ENCODE measurements at places on chromosomes 6 and 20.

DNA sequence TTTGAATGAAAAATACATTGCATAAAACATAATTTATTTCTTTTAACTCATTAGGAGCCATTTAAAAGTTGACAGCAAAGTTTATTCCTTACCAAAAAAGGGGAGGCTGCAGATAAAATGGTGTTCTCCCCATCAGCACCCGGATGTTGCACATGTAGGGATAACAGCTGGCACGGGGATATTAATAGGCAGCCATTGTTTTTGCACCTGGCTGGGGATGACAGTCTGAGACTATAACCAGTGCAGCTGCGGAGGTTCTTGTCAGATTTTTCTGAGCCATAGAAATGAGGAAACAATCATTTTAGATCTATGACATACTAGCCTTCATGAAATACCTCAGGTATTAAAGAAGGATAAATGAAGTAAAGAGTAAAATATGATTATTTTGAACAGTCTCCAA is 20.1 kb upstream of the HECA start:
- H3K27me3 ChIP-seq, result no peaks in the 10 kb centered on the region
- no peak for DNase-seq
- H3K36me3 ChIP-seq, result no peaks in the 10 kb centered on the region
- H3K27ac ChIP-seq, result no peak overlapping the region

- no peaks in the 10 kb centered on the region for H3K27me3 ChIP-seq
- peak overlapping the region; percentile 92 for H3K27ac ChIP-seq
- peak overlapping the region; percentile 95 for H3K4me3 ChIP-seq
- no peaks in the 10 kb centered on the region for H3K36me3 ChIP-seq
- peaks cover 8% of the 10 kb centered on the region for H3K4me1 ChIP-seq
These were observed 723 bp downstream of the AKIRIN2 start for GRCh38 chr6:87701344-87701675.

DNA sequence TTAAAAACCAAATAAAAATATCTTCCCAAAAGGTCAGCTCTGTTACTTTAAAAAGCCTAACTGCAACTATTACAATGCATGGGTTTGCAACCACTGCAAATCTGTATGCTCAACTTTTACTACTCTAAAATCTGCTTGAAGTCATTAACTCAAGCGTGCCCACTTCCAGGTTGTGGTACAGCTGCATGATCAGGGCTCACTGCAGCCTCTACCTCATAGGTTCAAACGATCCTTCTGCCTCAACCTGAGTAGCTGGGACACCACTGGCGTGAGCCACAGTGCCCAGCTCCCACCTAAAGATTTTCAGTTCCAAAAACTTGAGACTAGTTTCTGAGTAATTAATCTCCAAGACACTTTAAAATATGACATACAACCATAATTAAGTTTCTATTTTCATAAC is 8.2 kb downstream of the DIDO1 start:
- H3K4me1 ChIP-seq, result peaks cover 17% of the 10 kb centered on the region
- no peaks in the 10 kb centered on the region for H3K27me3 ChIP-seq
- H3K36me3 ChIP-seq, result no peaks in the 10 kb centered on the region
- H3K27ac ChIP-seq, result no peak overlapping the region
- DNase-seq, result no peak

DNA sequence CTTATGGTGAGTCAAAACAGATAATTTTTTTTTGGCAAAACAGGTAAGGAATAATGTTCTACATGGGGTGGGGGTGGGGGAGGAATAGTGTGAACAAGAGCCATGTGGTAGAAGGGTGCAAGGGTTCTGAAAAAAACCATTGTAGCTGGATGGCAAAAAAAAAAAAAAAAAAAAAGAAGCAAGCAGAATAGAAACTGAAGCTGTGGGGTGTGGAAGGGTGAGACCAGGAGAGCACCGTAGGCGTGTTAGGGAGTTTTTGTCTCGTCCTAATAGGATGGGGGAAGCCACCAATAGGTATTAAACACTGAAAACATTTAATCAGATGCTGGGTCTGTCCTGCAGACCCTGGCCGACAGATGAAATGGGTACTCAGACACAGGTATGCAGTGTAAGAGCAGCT is 110.1 kb downstream of the ADTRP start:
- no peak overlapping the region for H3K4me3 ChIP-seq
- no peaks in the 10 kb centered on the region for H3K36me3 ChIP-seq
- no peak overlapping the region for H3K27ac ChIP-seq
- no peaks in the 10 kb centered on the region for H3K27me3 ChIP-seq
- no peaks in the 10 kb centered on the region for H3K4me1 ChIP-seq

DNA sequence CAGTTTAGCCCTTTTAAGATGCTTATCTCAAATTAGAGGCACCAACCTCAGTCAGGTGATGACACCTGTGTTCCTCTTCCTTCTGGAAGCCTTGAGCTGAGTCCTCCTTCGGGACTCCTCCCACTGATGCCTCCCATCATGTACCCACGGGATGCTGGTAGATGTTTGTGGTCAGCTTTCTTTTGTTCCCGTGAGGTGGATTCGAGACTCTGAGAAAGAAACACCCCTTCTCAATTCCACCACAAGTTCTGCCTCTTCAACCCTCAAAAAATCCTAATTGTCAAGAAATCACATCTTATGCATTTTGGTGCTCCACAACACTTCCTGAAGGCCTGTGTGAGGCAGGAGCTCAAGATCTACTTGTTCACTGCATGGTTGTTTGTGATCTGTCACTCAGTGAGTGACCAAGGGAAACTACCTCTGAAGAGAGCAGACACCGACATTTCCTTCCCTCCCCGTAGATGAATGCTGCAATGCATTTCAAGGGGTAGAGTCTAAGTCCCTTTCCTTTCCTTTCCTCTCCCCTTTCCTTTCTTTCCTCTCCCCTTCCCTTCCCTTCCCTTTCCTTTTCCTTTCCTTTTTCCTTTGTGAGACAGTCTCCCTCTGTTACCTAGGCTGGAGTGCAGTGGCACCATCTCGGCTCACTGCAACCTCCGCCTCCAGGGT is 50.5 kb downstream of the PCNA start:
- no peaks in the 10 kb centered on the region for H3K36me3 ChIP-seq
- H3K4me1 ChIP-seq, result peaks cover 3% of the 10 kb centered on the region
- no peak overlapping the region for H3K4me3 ChIP-seq

DNA sequence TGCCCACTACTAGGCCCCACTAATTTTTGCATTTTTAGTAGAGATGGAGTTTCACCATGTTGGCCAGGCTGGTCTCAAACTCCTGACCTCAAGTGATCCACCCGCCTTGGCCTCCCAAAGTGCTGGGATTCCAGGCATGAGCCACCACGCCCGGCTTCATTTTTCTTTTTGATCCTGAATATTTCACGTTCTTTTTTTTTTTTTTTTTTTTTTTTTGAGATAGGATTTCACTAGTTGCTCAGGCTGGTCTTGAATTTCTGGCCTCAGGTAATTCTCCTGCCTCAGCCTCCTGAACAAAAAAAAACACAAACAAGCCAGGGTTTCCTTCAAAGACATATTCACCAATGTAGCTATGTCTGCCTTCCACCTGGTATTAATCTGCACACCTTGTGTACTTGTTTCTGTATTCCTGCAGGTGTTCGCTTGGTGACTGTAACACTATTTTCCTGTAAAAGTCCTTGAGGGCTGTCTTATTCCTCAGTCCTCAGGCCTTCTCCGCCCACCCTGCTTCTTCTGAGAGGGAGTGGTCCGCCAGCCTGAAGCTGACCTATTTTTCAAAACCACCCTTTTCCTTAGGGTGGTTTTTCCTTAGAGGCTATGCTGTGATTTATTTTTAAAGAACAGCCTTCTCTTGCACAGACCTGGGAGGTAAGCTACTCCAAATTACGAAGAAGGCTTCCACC is 36.1 kb upstream of the PNRC1 start:
- no peak overlapping the region for H3K27ac ChIP-seq
- no peaks in the 10 kb centered on the region for H3K36me3 ChIP-seq
- H3K4me3 ChIP-seq, result no peak overlapping the region
- DNase-seq, result no peak

- no peak overlapping the region for H3K27ac ChIP-seq
- peaks cover 14% of the 10 kb centered on the region for H3K4me1 ChIP-seq
- no peaks in the 10 kb centered on the region for H3K36me3 ChIP-seq
These were observed 1.1 kb upstream of the TMEM74B start for GRCh38 chr20:1185790-1186334.

GRCh38 chr6:70889270-70889669 is 67.6 kb downstream of the B3GAT2 start:
- no peak overlapping the region for H3K27ac ChIP-seq
- no peaks in the 10 kb centered on the region for H3K36me3 ChIP-seq
- DNase-seq, result no peak
- H3K4me1 ChIP-seq, result peaks cover 5% of the 10 kb centered on the region
- no peaks in the 10 kb centered on the region for H3K27me3 ChIP-seq

DNA sequence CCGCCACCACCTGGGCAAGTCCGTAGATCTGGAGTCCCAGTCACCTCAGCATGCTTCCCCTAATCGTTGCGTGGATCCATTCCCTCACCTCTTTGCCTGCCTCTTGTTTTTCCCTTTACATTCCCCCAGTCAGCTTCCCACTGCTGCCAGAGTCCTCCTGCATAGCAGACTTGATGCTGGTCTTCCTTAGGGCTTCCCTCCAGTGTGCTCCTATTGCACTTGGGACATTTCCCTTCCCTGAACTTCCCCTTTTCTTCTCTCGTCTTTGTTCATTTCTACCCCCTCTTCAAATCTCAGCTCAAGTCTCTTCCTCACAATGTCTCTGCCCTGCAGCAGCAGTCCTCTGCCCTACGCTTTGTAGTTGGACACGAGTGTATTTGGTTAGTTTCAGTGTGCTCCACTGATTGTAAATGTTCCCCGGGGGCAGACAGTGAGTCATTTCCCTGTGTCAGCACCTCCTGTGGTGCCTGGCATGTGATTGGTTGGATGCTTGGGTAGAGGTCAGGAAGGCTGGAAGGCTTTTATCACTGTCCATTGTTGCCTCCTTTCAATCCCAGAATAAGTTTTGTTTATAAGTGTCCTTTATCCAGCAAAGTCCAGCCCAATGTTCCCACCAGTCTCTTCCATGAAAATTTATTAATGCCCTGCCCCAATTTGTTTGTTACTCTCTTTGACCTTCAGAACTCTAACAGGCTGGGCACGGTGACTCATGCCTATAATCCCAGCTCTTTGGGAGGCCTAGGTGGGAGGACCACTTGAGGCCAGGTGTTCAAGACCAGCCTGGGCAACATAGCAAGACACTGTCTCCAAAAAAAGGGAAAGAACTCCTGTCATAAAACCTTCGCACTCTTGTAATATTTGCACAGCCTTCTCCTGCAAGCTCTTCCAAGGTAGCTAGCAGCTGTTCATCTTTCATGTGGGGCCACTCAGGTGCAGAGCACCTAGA is 38.3 kb downstream of the FAM120B start:
- no peak overlapping the region for H3K4me3 ChIP-seq
- no peaks in the 10 kb centered on the region for H3K36me3 ChIP-seq
- no peaks in the 10 kb centered on the region for H3K4me1 ChIP-seq

DNA sequence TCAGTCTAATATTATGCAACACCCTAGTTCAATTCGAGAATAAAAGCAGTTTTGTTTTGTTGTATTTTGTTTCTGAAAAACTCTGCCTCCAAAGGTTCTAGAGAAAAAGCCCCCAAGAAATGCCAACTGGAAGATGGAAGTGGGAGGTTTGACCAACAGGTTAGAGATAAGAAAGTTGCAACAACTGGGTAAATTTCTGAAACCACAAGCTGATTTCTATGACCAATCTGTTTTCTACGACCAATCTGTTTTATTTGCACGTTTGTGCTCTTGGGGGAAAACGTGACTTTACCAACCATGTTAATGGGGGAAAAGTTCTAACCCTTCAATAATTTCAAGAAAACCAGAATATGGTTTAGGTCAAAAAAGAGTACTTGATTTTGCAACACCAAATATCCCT is 173.2 kb downstream of the PDE7B start:
- H3K27me3 ChIP-seq, result no peaks in the 10 kb centered on the region
- H3K4me1 ChIP-seq, result no peaks in the 10 kb centered on the region
- no peak overlapping the region for H3K27ac ChIP-seq
- no peaks in the 10 kb centered on the region for H3K36me3 ChIP-seq

DNA sequence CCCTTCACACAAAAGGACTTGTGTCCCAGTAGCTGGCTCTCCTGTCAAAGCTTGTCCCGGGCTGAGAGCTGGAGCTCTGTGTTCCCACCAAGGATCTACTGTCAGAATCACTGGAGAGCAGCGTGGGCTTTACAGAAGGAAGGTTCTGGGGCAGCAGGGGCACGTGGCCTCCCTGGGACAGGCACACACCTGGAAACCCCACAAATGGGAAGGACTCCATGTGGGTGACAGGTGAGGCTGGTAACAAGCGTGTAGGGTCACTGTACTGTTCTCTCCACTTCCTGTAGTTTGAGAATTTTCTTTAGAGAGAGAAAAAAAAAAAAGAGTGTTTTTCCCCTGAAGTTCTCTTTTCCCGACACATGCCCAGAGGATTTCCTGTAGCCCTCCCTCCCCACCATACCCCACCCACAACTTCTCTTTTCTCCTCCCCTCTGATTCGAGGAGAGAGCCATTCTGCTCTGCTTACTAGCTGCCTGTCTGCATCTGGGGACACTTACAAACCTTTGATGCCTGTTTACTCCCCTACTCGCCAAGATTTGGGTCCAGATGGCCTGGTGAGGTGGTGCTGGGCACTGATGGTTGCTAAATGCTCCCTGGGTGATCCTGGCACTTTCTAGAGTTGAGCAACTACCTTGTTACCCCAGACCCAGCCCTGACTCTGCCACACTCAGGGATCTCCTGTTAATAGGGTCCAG is 84.1 kb upstream of the SIRPA start:
- H3K27me3 ChIP-seq, result no peaks in the 10 kb centered on the region
- peaks cover 11% of the 10 kb centered on the region for H3K4me1 ChIP-seq
- no peak overlapping the region for H3K27ac ChIP-seq

DNA sequence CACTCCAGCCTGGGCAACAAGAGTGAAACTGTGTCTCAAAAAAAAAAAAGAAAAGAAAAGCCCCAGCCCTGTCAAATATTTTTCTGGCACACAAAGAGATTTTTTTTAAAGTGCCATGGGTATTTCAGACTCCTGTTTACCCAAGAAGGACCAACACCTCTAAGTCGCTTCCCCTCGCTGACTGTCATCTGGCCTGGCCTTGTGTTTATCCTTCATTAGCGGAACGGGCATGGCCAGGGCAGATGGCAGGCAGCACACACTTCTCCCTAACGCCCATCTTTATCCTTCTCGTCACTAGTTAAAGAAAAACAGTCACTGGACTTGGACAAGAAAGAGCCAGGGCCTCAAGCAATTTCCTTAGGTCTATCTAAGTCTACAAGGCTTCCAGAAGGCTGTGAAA is 7.3 kb upstream of the CBFA2T2 start:
- DNase-seq, result no peak
- no peak overlapping the region for H3K27ac ChIP-seq
- no peaks in the 10 kb centered on the region for H3K27me3 ChIP-seq
- H3K4me1 ChIP-seq, result no peaks in the 10 kb centered on the region
- H3K4me3 ChIP-seq, result no peak overlapping the region

GRCh38 chr6:131281471-131282270 is 146.4 kb downstream of the AKAP7 start:
- no peak for DNase-seq
- no peak overlapping the region for H3K4me3 ChIP-seq
- peaks cover 2% of the 10 kb centered on the region for H3K36me3 ChIP-seq
- H3K4me1 ChIP-seq, result peaks cover 9% of the 10 kb centered on the region
- H3K27me3 ChIP-seq, result no peaks in the 10 kb centered on the region

- H3K4me3 ChIP-seq, result no peak overlapping the region
- H3K4me1 ChIP-seq, result no peaks in the 10 kb centered on the region
- no peaks in the 10 kb centered on the region for H3K36me3 ChIP-seq
- H3K27me3 ChIP-seq, result no peaks in the 10 kb centered on the region
- no peak for DNase-seq
These were observed 144.3 kb downstream of the F13A1 start for GRCh38 chr6:6176127-6176526.

Data from H1 (cell line).